ENCODE measurements at places on chromosomes 11 and 22.

- peak; percentile 78 for DNase-seq
These were observed 4.3 kb downstream of the SMARCB1 start for GRCh38 chr22:23790819-23791737.

DNA sequence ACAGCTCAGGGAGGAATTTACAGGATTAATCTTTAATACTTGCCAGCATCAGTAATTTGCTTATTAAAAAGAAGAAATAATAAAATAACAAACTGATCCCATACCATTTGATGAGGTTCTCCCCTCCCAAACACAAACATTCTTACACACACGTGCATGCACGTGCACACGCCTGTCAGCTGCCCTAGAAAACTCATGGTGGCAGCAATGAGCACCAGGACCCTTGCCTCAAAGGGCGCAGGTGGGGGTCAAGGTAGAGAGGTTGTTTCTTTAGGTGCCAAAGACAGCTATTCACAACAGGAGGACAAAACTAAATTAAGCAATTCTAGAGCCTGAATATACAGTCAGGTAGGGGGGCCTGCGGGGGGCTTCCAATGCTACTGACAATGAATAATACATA, 219.3 kb downstream of the BUD13 start:
- DNase-seq = no peak

DNA sequence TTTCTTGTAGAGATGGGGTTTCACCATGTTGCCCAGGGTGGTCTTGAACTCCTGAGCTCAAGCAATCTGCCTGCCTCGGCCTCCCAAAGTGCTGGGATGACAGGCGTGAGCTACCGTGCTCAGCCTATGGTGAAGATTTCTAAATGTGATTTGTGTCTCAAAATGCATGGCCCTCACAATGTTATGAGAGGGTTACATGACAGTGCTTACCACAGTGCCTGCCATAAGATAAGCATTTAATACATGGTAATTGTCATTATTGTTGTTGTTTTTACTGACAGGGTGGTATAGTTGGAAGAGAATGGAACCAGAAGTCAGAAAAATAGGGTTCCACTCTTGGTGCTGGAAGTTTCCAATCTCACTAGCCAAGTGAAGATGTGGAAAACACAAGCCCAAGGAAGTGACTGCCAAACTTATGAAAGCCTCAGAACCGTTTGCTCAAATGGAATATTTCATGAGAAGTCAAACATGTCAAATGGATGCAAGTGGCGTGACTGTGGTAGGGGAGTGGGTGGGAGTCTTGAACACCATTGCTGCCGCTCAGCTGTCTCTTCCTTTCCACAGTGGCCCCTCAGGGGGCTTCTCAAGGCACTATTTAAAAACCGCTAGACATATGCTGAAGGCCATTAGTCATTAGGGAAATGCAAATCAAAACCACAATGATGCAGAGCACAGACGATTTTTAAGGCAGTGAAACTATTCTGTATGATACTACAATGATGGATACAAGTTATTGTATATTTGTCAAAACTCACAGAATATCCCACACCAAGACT, 29.1 kb upstream of the LMO2 start:
- DNase-seq = no peak

GRCh38 chr11:128172046-128172878, 415.1 kb downstream of the ETS1 start:
- DNase-seq = peak; percentile 86

GRCh38 chr11:78420796-78421209, 3.2 kb upstream of the GAB2 start:
- DNase-seq = peak; percentile 74

All from ovary (tissue), 10 donors.